Osteoblast (primary cell): ENCODE measurements at places on chromosomes 16 and 17. TPM values are rescaled to one million over a fixed set of nuclear protein-coding genes. Genes with fewer than 3 reads are reported as not detected.

DNA sequence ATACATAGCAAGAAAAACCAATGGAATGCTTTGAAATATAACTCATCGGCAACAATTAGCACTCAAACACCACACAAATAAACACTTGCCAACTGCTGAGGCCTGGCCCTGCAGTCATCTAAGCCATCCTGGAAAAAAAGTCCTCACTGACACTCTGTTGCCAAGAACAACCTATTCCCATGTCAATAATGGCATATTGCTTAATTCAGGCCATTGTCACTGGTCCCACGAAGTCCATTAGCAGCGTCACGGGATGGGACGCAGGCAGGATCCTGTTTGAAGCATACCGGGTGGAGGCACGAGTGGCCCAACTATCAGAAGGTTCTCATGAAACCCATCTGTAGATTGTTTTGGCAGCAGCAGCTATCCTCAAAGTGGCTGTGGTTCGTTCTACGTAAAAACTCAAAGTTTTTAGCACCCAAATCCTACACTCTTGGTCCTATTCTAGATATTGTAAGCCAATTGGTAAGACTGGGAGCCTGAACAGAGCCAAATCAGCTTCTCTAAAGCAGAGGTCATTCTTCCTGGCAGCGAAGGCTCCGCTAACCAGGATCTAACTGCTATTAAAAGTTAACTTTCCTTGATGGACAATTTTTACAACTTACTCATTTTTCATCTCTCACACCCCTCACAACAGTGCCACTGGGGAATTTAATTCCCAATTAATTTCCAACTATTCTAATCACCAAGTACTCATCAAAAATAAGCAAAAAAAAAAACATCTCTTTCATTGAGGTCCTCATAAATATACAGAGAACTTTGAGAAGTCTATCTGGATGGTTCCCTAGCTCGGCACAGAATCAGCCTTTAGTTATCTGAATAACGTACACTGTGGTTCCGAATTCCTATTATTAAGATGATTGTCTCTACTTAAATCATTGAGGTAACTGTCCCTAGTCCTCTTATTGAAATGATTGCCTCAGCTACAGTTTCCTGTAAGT, 91.5 kb downstream of the ZFHX3 start:
- no peak for DNase-seq

DNA sequence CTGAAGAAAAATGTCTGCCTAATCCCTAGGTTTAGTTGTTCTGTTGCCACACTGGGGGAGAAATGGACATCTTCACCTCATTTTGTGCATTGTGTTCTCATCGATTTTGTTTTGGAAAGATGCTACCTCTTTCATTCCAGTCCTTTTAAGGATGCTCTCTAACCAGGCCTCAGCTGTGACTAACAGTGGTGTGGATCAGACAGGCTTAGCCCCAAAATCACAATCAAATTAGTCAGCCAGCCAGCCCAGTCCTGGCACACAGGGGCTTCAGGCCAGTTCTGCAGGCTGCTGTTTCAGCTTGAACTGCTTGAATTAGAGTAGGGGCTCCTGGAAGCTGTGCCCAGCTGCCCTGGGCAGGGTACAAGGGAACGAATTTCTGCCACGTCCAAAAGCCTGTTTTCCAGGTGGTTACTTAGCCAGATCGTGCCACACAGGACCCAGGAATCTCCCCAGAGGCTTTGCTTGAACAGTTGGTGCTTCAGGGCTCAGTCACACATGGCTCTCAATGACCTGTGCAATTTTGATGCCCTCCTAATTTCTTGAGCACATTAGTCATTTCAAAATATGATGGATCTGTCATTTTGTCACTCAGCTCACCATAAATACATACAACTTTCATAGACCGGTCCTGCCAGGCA, 60.7 kb downstream of the CLEC16A start:
- peak; percentile 93 for DNase-seq

DNA sequence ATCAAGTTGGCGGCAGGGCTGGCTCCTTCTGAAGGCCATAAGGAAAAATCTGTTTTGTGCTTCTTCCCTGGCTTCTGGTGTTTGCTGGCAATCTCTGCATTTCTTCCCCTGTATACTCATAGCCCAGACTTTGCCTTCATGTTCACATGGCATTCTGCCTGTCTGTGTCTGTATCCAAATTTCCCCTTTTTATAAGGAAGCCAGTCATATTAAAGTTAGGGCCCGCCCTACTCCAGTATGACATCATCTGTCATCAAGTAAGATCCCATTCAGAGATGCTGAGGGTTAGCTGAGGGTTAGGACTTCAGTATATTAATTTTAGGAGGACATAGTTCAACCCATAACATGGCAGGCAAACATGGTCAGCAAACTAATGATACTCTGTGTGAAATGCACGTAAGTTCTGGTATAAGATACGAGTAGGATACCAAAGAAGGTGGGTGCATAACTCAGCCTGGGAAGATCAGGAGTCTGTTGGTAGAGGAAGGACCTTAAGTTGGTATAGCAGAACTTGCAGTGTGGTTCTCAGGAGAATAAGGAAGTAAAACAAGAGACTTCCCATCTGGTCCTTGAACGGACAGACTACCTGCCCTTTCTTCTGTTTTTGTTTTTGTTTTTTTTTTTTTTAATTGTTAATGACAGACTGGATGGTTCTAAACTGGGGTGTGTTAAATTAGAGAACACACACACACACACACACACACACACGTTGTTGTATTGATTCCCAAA, 13.9 kb downstream of the MAP2K6 start:
- DNase-seq = no peak

Gene CDH13
- total RNA-seq = 102 and 104 TPM in 2 replicates

Gene PDPR
- total RNA-seq = 23.2 and 34.2 TPM in 2 replicates

Gene HOXB3
- 1.5 and 1.8 TPM in 2 replicates for total RNA-seq

Gene RND2
- total RNA-seq = 0.29 and 0.36 TPM in 2 replicates

Gene PRSS22
- not detected in 2 replicates for total RNA-seq
